Muscle of leg (tissue), 16 donors: ENCODE measurements at places on chromosomes 13 and 19. TPM values are rescaled to one million over a fixed set of nuclear protein-coding genes. Genes with fewer than 3 reads are reported as not detected.
A peak's percentile ranks its signal among the peaks of the same experiment; 100 is the strongest.

Gene SMAD9
- total RNA-seq: 12.5 TPM

Gene SYCN
- not detected for total RNA-seq

Gene ZNF544
- 24.2 TPM for total RNA-seq

Gene GPC5
- 2.1 TPM for total RNA-seq

Gene DCT
- total RNA-seq: 0.18 TPM

Gene KLK10
- total RNA-seq: not detected

Gene MYH14
- total RNA-seq: 11.3 TPM

Gene ZNF772
- 21.7 TPM for total RNA-seq

Gene LCP1
- total RNA-seq: 8.6 TPM

Gene MATK
- 0.62 TPM for total RNA-seq

Gene C19orf81
- 4.2 TPM for total RNA-seq

Gene FGF21
- total RNA-seq: not detected

Gene RUVBL2
- 63.8 TPM for total RNA-seq

Gene NLRP11
- total RNA-seq: not detected

Gene ZNF709
- total RNA-seq: 5.4 TPM

Gene LIM2
- not detected for total RNA-seq

Gene MBD3L3
- total RNA-seq: not detected

Gene FLT1
- total RNA-seq: 16.1 TPM

DNA sequence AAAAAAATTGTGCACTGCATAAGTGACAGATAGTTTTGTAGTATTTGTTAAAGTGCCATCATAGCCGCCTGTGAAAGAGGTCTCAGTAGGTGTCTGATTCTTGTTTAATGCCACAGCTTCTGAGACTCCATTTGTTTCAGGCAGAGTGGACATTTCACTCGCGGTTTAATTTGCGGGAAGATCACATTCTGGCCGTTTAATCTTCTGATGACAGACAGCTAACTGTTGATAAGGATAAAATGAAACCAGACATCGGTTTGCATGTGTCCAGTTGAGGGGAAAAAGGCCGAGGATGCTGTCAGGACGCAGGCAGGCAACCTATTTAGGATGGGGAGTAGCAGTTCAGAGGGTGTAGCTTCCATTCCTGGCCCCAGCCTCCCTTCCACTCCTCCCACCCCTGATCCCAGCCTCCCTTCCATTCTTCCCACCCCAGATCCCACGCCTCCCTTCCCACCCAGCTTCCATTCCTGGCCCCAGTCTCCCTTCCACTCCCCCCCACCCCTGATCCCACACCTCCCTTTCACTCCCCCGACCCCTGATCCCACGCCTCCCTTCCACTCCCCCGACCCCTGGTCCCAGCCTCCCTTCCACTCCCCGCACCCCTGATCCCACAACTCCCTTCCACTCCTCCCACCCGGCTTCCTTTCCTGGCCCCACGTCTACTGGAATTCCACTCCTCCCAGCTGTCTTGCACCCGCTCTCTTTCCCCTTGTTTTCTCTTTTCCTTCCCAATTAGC lies 23.8 kb downstream of the ATP11A start:
- DNase-seq: no peak
- no peak overlapping the region for H3K27ac ChIP-seq
- H3K4me3 ChIP-seq: no peak overlapping the region
- H3K4me1 ChIP-seq: peaks cover 29% of the 10 kb centered on the region
- no peaks in the 10 kb centered on the region for H3K36me3 ChIP-seq

- peak; percentile 10 for DNase-seq
- no peak overlapping the region for H3K4me3 ChIP-seq
- peaks cover 70% of the 10 kb centered on the region for H3K27me3 ChIP-seq
- no peak overlapping the region for H3K27ac ChIP-seq
- H3K36me3 ChIP-seq: no peaks in the 10 kb centered on the region
Measured at GRCh38 chr19:843180-843835, 2.5 kb downstream of the PRTN3 start.

DNA sequence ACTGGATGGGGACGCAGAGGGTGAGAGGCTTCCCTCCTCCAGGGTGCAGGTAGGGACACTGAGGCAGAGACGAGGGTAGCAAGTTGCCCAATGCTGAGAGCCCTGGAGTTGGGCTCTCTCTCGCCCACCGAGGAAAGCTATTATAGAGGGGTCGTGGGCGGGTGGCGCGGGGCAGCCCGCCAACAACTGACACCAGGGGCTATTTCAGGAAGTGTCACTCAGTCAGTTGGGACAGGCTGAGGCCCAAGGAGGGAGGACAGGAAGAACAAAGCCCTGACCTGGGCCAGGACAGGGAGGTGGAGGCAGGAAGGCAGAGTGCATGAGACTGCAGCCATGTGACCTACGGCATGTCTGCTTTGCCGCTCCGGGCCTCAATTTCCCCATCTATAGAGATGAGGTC lies 29.9 kb downstream of the TINCR start:
- H3K4me3 ChIP-seq: no peak overlapping the region
- H3K27me3 ChIP-seq: peaks cover 4% of the 10 kb centered on the region
- H3K36me3 ChIP-seq: no peaks in the 10 kb centered on the region
- H3K4me1 ChIP-seq: peaks cover 29% of the 10 kb centered on the region

GRCh38 chr13:33110386-33110712 lies 94.1 kb downstream of the KL start:
- H3K4me3 ChIP-seq: no peak overlapping the region
- DNase-seq: no peak
- no peak overlapping the region for H3K27ac ChIP-seq
- no peaks in the 10 kb centered on the region for H3K27me3 ChIP-seq
- H3K4me1 ChIP-seq: peaks cover 16% of the 10 kb centered on the region

- peak; percentile 89 for DNase-seq
- peaks cover 37% of the 10 kb centered on the region for H3K36me3 ChIP-seq
Measured at GRCh38 chr19:18157465-18158063, 4.6 kb downstream of the PIK3R2 start.

GRCh38 chr13:45737571-45738017 lies 35.5 kb downstream of the CBY2 start:
- no peaks in the 10 kb centered on the region for H3K36me3 ChIP-seq
- H3K4me3 ChIP-seq: no peak overlapping the region
- DNase-seq: no peak

GRCh38 chr13:24249624-24250023 lies 59.8 kb upstream of the C1QTNF9 start:
- H3K27ac ChIP-seq: no peak overlapping the region
- no peak for DNase-seq
- no peaks in the 10 kb centered on the region for H3K4me1 ChIP-seq
- no peaks in the 10 kb centered on the region for H3K36me3 ChIP-seq
- H3K27me3 ChIP-seq: no peaks in the 10 kb centered on the region

GRCh38 chr13:30313311-30313710 lies 6.0 kb upstream of the KATNAL1 start:
- no peaks in the 10 kb centered on the region for H3K27me3 ChIP-seq
- no peak overlapping the region for H3K4me3 ChIP-seq
- DNase-seq: no peak
- H3K4me1 ChIP-seq: peaks cover 6% of the 10 kb centered on the region
- no peak overlapping the region for H3K27ac ChIP-seq

GRCh38 chr19:55554302-55554701 lies 9.0 kb upstream of the SBK3 start:
- H3K4me3 ChIP-seq: no peak overlapping the region
- no peak for DNase-seq
- no peak overlapping the region for H3K27ac ChIP-seq
- peaks cover 21% of the 10 kb centered on the region for H3K4me1 ChIP-seq
- H3K27me3 ChIP-seq: peaks cover 17% of the 10 kb centered on the region

DNA sequence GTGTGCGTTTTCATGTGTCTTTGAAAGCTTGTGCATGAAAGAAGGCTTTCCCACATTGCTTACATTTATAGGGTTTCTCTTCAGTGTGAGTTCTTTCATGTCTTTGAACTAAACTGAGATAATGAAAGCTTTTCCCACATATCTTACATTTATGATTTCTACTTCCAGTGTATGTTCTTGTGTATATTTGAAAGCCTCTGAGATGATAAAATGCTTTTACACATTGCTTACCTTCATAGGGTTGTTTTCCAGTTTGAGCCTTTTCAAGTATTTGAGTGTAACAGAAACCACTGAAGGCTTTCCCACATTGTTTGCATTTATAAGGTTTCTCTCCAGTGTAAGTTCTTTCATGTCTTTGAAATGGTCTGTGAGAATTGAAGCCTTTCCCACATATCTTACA lies 9.8 kb upstream of the ZNF441 start:
- H3K27ac ChIP-seq: no peak overlapping the region
- no peak for DNase-seq
- H3K36me3 ChIP-seq: no peaks in the 10 kb centered on the region
- H3K4me1 ChIP-seq: no peaks in the 10 kb centered on the region
- no peaks in the 10 kb centered on the region for H3K27me3 ChIP-seq

- H3K4me1 ChIP-seq: peaks cover 3% of the 10 kb centered on the region
- DNase-seq: no peak
- H3K36me3 ChIP-seq: peaks cover 43% of the 10 kb centered on the region
- H3K4me3 ChIP-seq: no peak overlapping the region
- H3K27me3 ChIP-seq: no peaks in the 10 kb centered on the region
- H3K27ac ChIP-seq: no peak overlapping the region
Measured at GRCh38 chr19:17517898-17518297, 6.4 kb downstream of the PGLS start.

GRCh38 chr13:99203601-99204579 lies 3.2 kb downstream of the UBAC2 start:
- H3K4me3 ChIP-seq: no peak overlapping the region
- H3K27ac ChIP-seq: no peak overlapping the region
- no peak for DNase-seq

- DNase-seq: no peak
- H3K4me1 ChIP-seq: no peaks in the 10 kb centered on the region
- no peak overlapping the region for H3K4me3 ChIP-seq
- no peak overlapping the region for H3K27ac ChIP-seq
Measured at GRCh38 chr19:7236153-7236552, 58.1 kb downstream of the INSR start.

DNA sequence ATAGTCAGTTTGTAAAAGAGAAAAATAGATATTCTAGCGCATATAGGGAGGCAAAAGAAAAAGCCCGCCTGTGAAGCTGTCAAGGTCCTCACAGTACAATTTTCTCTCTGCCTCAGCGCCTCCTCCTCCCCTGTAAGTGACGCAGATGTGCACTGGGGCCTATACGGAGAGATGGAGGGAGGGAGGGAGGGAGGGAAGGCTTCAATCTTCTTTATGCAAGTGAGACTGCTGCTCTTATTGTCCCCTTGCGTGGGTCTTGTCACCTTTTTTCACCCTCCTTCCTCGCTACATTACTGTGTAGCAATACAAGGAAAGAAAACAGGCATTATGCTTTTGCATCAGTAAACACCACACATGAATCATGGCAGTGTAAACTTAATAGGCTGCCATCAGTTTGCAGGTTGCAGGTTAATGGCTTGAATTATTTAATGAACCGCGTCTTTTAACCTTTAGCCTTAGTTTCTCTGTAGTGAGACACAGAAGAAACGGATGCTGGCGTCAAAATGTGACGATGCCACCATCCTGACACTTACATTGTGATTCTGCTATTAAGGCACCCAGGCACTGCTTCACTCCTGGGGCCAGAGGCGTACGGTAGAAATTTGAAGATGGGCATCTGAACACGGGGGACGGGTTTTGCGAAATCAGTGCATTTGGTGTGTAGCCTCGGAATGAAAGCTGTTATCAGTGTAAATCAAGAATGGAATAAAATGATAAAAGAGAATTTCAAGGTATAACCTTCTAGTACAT lies at the start of gene KLHL1:
TSS of gene KLHL1 (minus strand) at position 97 of the 750 bp plus-strand sequence. CDS start 753 bp downstream, outside the sequence.
- no peak within 1 kb of the TSS for H3K4me3 ChIP-seq
- H3K36me3 ChIP-seq: no peaks in the 10 kb centered on the region
- DNase-seq: no peak
- H3K27me3 ChIP-seq: peaks cover 14% of the 10 kb centered on the region

GRCh38 chr13:58480061-58480460 lies 848.5 kb downstream of the PCDH17 start:
- H3K36me3 ChIP-seq: no peaks in the 10 kb centered on the region
- no peaks in the 10 kb centered on the region for H3K4me1 ChIP-seq
- H3K27me3 ChIP-seq: no peaks in the 10 kb centered on the region
- no peak overlapping the region for H3K27ac ChIP-seq
- DNase-seq: peak; percentile 82
- H3K4me3 ChIP-seq: no peak overlapping the region

DNA sequence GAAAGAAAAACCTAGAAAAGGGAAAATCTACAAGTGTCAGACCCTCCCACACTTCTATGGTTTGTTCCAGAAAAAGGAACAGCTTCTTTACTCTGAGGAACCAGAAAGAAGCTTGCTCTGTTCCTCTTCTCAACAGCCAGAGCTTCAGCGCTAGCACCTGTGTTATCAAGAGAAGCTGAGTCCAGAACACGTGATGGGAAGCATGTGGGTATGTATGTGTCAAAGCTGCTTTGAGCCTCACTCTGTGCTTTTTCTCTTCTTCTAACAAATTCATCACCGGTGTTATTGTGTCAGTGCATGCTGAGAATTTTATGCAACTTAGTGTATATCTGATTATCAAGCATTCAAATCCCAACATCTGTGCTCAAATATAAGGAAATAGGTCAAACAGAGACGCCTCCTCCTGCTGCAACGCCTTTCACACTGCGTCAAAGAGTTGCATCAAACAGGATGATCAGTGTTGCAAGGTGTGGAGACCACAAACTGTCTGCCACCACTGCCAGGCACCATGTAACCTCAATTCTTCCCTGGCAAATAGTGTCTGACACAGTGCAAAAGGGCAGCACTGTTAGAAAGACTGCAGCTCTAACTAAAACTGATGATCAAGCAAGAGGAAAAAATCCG lies 83.9 kb downstream of the LRRC63 start:
- H3K36me3 ChIP-seq: no peaks in the 10 kb centered on the region
- no peak overlapping the region for H3K27ac ChIP-seq
- no peaks in the 10 kb centered on the region for H3K4me1 ChIP-seq
- no peaks in the 10 kb centered on the region for H3K27me3 ChIP-seq
- DNase-seq: peak; percentile 53
- no peak overlapping the region for H3K4me3 ChIP-seq

- no peak overlapping the region for H3K4me3 ChIP-seq
- H3K36me3 ChIP-seq: no peaks in the 10 kb centered on the region
- H3K27me3 ChIP-seq: no peaks in the 10 kb centered on the region
- H3K27ac ChIP-seq: peak overlapping the region; percentile 88
- DNase-seq: peak; percentile 65
- H3K4me1 ChIP-seq: peaks cover 70% of the 10 kb centered on the region
Measured at GRCh38 chr13:114101358-114102130, 30.9 kb downstream of the RASA3 start.

GRCh38 chr13:74306496-74306895 lies 172.3 kb upstream of the KLF12 start:
- no peak overlapping the region for H3K4me3 ChIP-seq
- no peaks in the 10 kb centered on the region for H3K27me3 ChIP-seq
- H3K27ac ChIP-seq: no peak overlapping the region

- no peak overlapping the region for H3K4me3 ChIP-seq
- H3K4me1 ChIP-seq: peaks cover 19% of the 10 kb centered on the region
- no peaks in the 10 kb centered on the region for H3K27me3 ChIP-seq
- peak; percentile 38 for DNase-seq
Measured at GRCh38 chr19:17125062-17125727, 49.6 kb downstream of the MYO9B start.

- peaks cover 14% of the 10 kb centered on the region for H3K4me1 ChIP-seq
- H3K4me3 ChIP-seq: no peak overlapping the region
- H3K36me3 ChIP-seq: no peaks in the 10 kb centered on the region
- H3K27ac ChIP-seq: no peak overlapping the region
Measured at GRCh38 chr19:48540110-48540509, 11.9 kb upstream of the SULT2B1 start.
